ENCODE measurements at places on chromosomes 1 and 21. TPM values are rescaled to one million over a fixed set of nuclear protein-coding genes. Genes with fewer than 3 reads are reported as not detected.

The PM20D1 gene
- total RNA-seq: under 0.01 TPM

The AIRE gene
- total RNA-seq: 0.41 TPM

The TDRD10 gene
- total RNA-seq: 0.41 TPM

The GSTM5 gene
- total RNA-seq: 3.7 TPM

The SPRR2F gene
- total RNA-seq: not detected

The REN gene
- not detected for total RNA-seq

The PHLDA3 gene
- 5.7 TPM for total RNA-seq

The OR2M3 gene
- under 0.01 TPM for total RNA-seq

The PLEKHO1 gene
- 76.6 TPM for total RNA-seq

The PEF1 gene
- total RNA-seq: 37.9 TPM

The AHDC1 gene
- total RNA-seq: 10.6 TPM

The C1orf185 gene
- total RNA-seq: not detected

GRCh38 chr1:154753426-154753825 lies 116.7 kb downstream of the KCNN3 start:
- DNase-seq: no peak

DNA sequence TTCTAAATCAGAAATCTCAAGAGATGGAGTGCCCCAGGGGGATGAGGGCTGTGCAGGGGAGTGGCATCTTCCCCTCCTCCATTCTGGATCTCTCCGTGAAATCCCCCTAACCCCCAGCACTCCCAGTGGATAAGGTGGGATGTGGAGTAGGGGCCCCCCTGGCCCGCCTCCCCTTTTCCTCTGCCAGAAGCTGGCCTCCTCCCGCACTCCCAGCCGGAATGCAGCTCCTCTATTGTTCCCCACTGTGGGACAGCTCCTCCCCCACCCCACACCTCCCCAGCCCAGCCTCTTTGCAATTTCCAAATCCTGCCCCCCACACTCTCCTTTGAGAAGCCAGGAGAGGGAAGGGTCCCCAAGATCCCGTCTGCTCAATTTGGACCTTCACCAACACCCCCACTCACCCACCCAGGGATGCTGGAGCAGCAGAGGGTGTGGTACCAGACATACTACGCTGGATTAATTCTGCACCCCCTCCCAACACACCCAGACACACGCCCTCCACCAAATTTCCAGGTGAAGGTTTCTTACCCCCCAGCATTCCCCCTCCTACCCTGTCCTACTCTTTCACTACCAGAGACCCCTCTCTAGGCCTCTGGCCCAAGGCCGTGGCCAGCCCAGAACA lies 1.9 kb downstream of the MEX3A start:
- no peak for DNase-seq

DNA sequence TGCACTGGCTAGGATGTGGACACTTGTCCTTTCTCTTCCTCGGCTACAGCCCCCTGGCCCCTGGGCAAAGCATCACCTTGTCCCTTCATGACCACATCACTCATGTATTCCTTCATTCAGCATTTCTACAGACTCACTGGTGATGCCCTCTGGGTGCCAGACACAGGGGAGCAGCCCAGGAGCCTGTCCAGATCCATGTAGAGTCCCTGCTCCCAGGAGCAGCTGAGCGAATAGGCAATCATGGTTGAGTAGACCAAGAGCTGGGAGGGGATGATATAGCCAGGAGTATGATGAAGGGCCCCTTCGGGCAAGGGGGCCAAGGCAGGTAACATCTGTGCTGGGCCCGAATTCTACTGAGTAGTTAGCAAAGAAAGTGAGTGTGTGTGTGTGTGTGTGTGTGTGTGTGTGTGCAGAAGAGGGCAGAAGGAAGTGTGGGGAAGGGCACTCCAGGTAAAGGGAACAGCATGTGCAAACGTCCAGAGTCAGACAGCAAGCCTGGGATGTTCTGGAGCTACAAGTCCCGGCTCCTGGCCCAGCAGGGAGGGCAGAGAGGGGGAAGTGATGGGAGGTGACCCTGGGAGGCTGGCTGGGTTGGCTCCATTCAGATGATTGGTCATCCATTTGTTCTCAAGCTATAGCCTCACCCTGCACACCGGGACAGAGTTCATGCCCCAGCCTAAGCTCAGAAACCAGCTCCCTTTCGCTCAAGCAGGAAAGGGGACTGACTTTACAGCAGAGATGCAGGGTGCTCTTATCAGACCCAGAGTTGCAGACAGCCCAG lies 21.0 kb upstream of the PIK3CD start:
- no peak for DNase-seq

GRCh38 chr1:110786802-110787327 lies 86.1 kb upstream of the CD53 start:
- no peak for DNase-seq

DNA sequence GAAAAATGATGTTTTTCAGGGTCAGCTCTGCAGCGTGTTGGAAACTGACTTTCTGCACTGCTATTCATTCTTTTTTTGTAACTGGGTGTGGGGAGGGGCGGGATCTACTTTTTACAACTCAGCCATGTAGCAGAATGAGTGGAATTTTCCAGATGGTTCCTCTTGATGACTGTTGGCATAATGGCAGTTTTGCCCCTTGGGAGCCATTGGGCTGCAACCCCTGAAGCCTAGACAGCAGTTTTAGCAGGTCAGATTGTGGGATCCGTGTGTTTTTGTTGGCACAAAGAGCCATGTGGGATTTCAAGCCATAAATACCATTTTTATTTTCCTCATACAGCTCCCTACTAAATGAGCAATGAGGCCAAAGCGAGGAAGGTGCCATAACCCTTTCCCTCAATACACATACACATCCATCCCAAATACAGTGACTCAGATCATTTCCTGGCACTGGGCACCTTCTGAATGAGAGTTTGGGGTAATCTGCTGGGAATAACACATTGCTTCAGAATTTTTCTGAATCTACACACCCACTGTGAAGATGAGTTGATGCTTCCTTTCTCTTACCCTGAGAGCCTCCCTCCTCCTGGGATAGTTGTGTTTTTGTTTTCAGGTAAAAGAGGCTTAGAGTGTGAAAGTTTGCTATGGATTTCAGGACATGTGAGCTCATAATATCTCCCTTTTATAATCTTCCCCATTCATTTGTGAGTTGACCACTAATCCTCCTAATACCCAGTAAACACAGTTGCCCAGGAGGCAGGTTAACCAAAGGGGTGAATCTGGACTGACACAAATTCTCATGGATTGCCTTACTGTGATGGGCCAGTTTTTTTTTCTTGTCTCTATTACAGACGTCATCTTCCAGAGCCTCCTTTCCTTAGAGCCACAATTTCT lies 13.1 kb downstream of the S100A10 start:
- no peak for DNase-seq

DNA sequence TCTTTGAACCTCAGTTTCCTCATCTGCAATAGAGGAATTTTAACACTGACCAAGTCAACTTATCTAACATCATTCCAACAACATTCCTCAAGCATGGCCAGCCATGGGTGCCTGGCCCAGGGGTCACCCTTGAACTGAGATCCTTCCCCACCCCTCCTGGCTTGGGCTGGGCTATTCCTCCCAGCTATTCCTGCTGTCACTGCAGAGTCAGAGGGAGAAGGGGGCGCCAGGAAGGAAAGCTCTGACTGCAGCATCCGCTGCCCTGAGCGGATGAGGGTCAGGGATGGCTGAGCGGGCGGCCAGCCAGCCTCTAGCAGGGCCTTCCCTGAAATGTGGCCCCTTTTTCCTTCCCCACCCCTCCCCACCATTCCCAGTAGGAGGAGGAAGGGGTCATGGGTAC lies 3.1 kb downstream of the TINAGL1 start:
- DNase-seq: no peak

- DNase-seq: peak; percentile 16
Measured at GRCh38 chr1:90706437-90707362, 10.4 kb downstream of the BARHL2 start.

- no peak for DNase-seq
Measured at GRCh38 chr1:53361541-53361961, 33.7 kb upstream of the LRP8 start.

DNA sequence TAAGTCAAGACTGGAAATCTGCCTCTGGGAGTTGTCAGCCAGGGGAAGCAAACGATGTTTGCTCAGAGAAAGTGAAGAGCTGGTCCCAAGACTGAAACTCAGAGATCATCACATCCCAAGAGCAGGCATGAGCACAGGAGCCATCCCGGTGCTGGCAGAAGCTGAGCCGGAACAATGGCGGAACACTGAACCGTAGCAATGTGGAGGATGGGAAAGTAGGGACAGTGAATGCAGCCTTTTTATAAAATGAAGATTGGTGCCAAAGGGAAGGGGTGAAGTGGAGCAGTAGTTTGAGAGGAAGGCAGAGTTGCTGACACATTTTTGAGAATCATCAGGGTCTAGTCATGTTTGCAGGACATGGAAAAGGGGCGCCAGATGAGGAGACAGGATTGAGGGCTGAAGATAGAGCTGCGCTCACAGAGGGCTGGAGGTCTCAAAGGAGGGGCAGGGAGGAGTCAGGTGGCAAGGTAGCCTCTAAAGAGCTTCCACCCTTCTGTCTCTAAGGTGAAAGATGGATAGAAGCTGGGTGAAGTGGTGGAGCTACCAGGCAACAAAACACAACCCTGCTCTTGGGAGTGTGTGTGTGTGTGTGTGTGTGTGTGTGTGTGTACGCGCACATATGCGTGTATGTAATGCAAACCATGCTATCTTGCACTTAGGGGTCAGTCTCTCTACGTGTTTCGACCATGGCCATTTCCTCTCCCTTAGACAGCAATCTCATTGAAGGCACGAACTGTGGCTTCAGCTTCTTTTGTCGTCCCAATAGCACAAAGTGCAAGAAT lies 94.3 kb upstream of the IRF2BP2 start:
- no peak for DNase-seq

DNA sequence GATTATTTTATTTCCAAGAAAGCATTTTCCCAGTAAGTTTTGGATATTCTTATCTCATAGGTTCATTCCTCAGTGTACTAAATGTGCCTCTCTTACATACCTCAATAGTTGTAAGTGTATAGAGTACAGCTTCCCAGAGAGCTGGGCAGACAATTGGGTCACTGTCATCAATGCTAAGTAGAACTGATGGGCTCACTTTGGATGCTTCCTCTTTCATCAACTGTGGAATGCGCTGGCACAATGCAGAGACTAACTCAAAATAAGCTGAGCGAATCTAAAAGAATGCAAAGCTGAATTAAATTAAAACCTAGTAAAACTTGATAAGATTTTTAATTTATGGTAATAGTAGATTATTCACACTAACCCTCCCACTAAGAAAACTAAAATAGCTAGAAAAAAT lies 21.5 kb downstream of the LTN1 start:
- DNase-seq: no peak

DNA sequence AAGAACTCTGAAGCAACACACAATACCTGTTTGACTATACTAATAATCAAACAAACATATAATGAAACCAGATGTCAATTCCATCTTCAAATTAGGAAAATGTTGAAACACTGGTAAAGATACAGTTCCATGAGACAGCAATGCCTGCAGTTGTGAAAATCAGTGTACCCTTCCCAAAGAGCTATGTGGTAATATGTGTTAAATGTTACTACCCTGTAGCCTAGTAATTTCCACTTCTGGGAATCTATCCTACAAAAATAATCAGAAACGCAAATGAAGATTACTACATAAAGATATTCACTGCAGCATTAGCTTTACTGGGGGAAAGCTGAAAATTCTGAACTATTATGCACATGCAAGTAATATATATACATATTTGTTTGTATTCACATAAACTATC lies 16.9 kb downstream of the GLIS1 start:
- DNase-seq: no peak

GRCh38 chr1:194843077-194843476 lies 1656.7 kb upstream of the B3GALT2 start:
- DNase-seq: no peak

DNA sequence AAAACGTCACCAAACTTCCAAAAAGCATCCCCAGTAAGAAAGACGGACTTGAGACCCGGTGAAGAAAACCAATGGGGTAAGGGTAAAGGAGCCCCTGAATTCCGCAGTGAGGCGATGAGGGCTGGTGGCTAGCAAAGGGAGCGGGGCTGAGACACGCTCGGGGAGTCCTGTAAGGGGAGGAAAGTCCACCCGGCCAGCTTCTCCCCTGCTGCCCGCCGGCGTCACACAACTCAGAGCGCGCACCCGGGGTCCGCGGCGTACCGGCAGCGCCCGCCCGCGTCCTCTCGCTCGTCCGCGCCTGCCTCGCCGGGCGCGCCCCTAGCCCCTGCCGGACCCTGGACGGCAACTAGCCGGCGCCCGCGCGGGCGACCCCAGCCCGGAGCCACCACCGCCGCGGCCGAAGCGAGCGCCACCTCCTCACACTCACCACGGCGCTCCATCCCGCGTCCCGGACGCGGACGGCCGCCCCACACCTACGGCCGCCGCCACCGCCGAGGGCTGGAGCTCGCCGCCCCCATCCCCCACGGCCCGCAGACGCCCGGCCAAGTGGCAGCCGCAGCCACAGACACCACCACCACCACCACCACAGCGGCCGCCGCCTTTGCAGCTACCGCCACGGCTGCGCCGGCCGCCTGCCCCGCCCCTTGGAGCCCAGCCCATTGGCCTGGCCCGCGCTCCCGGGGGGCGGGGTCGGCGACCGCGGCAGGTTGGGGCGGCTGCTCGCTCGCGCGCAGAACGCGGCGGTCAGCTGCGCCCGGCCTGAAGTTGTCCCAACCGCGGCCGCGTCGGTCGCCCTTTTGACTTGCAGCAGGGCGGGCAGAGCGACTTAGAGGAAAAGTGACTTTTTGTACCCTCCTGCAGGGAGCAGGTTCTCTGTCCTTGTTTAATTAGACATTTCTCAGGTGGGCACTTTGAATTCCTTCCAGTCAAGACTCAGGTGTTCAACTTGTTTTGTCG lies 10.0 kb upstream of the ARHGAP29 start:
- peak; percentile 74 for DNase-seq

GRCh38 chr1:227311389-227312001 lies 6.8 kb downstream of the CDC42BPA start:
- no peak for DNase-seq

GRCh38 chr1:84480650-84481049 lies 1.6 kb downstream of the RPF1 start:
- no peak for DNase-seq

DNA sequence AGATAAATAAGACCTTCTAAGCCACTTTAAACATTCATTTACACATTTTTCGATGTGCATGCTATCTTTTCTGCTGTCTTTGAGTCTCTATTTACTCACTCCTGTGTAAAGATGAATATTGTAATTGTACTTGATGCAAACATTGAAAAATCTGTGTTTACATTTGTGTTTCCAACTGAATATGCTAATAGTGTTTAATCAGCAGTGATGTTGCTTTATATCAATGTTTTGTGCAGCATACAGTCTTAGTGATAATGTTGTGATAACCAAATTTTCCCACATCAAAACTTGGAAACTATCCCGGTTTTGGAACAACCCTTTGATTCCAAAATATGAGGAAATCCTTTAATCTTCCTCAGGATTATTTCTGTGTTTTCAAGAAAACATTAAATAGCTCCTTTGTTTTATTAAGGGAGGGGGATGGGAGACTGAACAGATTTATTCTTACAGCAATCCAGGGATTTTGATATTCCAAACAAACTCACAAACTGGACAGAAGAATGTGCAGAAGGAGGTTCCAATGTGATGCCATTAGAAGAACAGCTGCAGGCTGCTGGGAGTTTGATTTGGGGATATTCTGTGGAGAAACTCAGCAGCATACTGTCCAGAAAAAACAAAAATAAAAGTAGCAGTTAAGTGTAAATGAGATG lies 248.0 kb downstream of the S1PR1 start:
- DNase-seq: no peak

GRCh38 chr1:62263814-62264353 lies 55.4 kb downstream of the KANK4 start:
- DNase-seq: no peak

- no peak for DNase-seq
Measured at GRCh38 chr21:37454869-37455503, 88.4 kb downstream of the DYRK1A start.

- DNase-seq: no peak
Measured at GRCh38 chr1:93758842-93759515, 77.3 kb upstream of the BCAR3 start.

- no peak for DNase-seq
Measured at GRCh38 chr1:204633665-204634064, 51.9 kb downstream of the LRRN2 start.

Data from frontal cortex (tissue), 4 donors.